ENCODE measurements at places on chromosomes 6 and 20. TPM values are rescaled to one million over a fixed set of nuclear protein-coding genes. Genes with fewer than 3 reads are reported as not detected.

Gene NOTCH4
- total RNA-seq, result 2.4 TPM

Gene MCHR2
- total RNA-seq, result not detected

Gene DLL1
- total RNA-seq, result 20.7 TPM

Gene GSTA2
- 0.14 TPM for total RNA-seq

DNA sequence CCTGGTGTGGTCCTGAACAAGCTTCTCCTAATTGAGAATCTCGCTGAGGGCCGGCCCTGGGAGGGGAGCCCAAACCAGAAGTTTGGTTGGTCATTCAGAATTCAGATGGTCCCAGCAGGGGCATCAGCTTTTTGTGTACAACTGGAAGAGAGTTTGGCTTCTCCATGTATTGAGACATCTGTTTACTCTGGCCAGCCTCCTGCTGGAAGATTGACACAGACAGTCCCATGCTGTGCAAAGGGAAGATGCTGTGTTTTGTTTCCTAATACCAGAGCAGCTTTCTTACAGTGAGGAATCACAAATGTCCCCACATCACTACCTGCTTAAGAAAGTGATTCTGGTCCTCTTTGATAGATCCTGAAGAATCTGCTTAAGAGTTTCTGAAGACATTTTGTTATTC lies 97.8 kb downstream of the PLEKHG1 start:
- DNase-seq, result no peak

DNA sequence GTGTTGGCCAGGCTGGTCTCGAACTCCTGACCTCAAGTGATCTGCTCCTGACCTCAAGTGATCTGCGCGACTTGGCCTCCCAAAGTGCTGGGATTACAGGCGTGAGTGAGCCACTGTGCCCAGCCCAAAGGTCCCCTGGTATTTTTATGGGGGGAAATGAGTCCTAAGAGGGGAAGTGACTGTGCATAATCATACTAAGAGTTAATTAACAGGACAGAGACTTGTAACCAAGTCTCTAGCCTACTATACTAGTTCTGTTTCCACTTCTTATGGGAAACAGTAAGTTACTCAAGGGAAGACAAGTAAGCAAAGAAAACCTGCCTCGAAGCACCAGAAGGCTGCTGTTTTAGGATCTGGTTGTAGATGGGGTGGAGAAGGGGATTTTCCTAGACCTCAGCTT lies 27.9 kb downstream of the TCF15 start:
- no peak for DNase-seq

DNA sequence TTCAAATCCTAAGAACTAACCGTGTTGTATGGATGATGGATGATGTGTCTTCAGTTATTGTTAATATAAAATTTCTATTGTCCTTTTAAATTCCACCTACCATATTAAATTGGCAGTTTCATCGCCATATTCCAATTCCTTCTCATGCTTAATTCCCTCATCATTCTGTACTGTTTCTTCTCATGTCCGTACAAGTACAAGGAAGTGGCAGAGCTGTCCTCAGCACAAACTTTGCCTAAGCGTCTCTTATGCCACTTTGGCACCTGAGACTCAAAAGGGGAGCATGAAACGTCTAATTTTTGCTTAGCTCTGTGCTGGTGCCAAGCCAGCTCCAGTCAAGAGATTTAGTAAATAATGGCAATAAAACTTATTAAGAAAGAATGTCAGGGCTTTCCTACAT lies 158.2 kb upstream of the LAMA2 start:
- no peak for DNase-seq

DNA sequence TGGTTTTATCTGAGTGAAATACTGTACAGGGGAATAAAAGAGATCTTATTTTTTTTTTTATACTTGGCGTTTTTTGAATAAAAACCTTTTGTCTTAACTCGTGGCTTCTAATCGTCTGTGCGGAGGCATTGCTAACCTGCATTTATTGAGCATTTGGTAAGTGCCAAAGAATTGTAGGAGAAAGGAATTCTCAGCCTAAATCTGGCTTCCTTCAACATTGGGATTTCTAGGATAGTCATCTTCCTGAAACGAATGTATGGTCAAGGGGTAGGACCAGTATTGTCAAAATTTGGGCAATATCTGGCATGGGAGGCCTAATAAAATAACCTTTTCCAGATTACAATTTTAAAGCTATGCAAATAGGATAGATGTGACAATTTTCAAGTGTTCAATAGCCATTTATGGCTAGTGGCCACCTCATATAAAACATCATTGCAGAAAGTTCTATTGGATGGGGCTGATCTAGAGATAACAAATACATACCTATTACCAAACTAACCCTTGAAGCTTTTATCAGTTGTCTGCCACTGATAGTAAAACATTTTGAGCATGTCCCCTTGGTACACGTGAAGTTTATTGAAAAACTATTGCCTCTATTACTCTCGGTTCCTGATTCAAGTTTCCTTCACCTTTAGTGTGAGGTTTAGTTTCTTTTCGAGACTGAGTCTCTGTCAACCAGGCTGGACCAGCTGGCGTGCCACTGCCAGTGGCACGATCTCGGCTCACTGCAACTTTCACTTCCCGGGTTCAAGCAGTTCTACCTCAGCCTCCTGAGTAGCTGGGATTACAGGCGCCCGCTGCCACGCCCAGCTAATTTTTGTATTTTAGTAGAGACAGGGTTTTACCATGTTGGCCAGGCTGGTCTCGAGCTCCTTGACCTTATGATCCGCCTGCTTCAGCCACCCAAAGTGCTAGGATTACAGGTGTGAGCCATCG lies 5.6 kb downstream of the PIM1 start:
- DNase-seq, result no peak

Measured in WTC11 (cell line).